H54 (cell line): ENCODE measurements at places on chromosomes 11 and 22.
A peak's percentile ranks its signal among the peaks of the same experiment; 100 is the strongest.

DNA sequence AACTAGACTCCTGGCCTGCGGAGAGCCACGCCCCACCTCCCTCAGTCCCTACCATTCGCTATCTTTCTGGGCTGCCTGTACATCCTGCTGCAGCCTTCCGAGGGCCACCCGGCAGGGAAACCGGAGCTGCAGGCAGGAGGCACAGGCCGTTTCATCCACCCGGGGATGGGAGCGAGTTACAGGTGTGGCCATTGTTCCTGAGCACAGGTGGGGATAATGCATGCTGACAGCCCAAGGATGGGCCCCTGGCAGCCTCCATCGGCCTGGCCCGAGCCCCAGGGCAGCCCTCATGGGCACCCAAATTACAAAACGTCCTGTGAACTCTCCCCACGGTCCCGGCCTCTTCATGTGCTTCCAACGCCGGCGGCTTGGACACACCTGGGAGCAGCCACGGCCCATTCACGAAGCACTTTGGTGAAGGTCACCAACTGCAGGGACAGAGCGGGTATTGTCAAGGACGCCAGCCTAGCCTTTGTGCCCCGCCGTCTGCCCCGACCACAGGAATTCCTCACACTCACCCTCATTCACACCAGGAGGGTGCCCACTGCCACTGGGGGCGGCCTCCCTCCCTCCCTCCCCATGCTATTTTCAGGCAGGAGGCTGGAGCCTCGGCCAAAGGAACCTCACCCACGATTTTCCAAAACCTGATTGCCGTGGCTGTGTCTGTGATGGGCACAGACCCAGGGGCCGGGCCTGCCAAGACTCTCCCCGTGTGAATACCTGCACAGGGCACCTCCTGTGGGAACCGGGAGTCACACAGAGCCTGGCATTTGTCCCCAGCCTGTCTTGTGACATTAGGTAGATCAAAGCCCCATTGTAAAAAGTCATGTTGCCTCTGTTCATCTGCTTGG lies 42.1 kb upstream of the MYEOV start:
- DNase-seq: no peak

- no peak for DNase-seq
These were observed 101.1 kb downstream of the GRIK4 start for GRCh38 chr11:120612513-120613263.

DNA sequence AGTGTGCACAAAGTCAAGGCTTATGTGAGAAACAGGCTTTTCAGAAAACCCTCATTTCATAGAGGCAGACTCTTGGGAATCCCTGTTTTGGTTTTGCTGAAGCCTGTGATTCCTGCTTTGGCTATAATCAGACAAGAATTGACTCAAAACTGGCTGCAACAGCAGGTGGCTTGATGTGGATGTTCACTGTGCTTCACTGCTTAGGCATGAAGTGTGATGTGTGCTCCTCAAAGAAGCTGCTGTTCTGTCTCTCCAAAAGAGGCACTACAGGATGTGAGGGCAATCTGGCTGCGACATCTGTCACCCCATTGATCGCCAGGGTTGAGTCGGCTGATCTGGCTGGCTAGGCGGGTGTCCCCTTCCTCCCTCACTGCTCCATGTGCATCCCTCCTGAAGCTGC lies 103.5 kb downstream of the C11orf58 start:
- DNase-seq: no peak

DNA sequence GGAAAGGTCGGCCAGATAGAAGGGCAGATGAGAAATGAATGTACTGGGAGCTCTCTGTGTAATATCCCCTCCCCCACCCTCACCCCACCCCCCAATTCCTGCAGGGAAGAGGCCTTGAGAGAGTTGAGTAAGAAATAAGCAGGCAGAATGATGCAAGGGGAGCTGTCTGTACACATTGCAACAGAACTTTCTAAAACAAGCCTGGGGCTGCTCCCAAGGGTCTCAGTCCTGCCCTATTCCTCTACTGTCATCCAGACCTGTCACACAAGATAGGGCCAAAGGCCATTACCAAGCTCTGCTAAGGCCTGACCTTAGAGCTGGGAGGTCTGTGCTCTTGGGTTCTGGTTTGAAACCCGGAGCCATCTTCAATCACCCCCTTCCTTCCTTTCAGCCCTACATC lies 5.7 kb upstream of the DGAT2 start:
- no peak for DNase-seq

GRCh38 chr11:67261946-67262681 lies 4.2 kb upstream of the GRK2 start:
- no peak for DNase-seq

DNA sequence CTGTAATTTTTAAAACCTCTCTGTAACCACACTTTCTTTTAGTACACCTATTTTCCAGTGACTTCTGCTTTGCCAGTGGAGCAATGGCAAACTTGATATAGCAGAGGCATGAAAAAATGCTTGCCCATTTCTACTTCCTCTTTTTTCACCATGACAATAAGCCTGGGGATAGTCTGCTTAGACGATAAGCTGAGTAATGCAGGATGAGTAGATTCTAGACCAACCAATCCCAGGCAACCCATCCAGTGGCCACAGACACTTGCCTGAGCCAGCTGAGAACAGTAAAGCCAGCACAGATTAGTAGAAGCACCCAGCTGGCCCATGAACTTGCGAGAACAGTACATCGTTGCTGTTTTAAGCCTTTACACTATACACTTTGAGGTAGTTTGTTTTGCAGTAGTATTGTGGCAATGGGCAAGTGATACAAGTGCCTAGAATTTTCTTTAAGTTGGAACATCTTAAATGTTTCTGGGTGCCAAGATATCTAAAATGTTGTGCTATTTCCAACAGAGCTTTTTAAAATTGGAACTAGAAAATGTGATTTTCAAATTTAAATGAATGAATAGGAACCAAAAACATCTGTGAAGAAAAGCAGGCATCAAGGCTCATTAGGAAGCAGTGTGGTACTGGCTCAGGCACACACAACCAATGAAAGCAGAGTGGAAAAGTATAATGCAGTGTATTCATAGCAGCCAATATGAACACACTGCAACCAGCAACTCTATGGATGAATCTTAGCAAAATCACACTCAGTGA lies 37.7 kb downstream of the DDI1 start:
- peak; percentile 0 for DNase-seq

GRCh38 chr11:16936643-16937042 lies 77.6 kb downstream of the PLEKHA7 start:
- no peak for DNase-seq

GRCh38 chr11:83302151-83302550 lies 16.0 kb upstream of the CCDC90B start:
- DNase-seq: no peak

DNA sequence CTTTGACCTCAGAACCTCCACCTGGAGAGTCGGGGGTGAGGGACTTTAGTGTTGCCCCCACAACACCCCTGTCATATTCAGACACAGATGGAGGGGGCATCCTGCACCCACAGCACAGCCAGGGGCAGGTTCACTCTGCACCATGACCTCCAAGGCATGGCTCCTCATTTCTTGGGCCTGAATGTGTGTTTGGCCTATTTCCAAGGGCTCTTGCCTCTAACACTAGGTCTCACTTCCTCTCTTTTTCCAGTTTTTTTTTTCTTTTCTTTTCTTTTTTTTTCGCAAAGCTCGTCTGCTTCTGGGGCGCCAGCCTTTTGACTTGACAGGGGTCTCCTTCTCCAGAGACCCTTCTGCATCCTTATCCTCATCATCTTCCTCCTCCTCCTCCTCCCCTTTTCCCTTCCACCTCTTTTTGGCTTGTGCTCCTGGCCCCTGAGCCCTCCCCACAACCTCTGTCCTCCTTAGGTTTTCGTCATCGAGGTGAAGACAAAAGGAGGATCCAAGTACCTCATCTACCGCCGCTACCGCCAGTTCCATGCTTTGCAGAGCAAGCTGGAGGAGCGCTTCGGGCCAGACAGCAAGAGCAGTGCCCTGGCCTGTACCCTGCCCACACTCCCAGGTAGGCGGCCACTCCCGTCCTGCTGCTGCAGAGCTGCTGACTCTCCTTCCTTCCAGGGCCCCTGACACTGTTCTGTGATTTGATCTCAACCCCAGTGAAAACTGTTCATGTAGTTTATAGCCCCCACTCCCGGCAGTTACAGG lies 3.8 kb downstream of the NCF4 start:
- no peak for DNase-seq

DNA sequence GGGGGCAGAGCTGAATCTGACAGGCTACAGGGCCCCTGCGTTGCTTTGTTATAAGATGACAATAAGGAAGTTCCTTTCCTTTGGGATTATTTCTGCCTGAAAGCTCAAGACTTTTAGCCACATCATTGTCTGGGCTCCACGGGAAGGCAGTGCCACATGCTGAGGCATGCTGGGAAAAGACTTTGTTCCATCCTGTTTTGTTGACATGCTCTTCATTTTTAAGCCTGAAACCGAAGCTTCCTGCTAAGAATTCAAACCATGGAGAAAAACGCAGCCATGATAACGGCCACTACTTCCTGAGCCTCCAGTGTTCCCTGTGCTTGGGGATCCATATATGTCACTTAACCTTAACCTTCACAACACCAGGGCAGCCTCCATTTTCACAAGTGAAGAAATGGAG lies 5.5 kb upstream of the TCF20 start:
- DNase-seq: no peak

- DNase-seq: no peak
These were observed 1155.9 kb downstream of the TBC1D22A start for GRCh38 chr22:47918276-47918921.

- no peak for DNase-seq
These were observed 53.3 kb downstream of the SMIM38 start for GRCh38 chr11:69209038-69209350.

DNA sequence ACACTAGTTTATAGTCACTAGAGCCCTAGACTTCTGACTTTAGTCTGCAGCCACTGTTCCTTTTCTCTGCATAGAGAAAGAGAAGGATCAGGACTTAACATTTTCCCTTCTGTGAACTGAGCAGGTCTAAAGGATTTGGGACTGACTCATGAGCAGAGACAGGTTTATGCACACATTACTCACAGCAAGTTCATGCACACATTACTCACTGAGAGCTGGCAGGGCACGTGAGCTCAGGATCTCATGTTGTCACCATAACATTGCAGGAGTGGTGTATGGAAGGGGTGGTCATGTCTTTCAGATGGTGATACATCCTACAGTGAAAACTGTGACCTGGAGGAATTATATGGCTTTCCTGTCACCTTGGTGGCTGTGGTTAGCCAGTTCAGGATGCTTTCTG lies 56.4 kb downstream of the CEP164 start:
- DNase-seq: peak; percentile 64

GRCh38 chr11:60206616-60207015 lies 23.7 kb upstream of the MS4A6A start:
- DNase-seq: no peak

- no peak for DNase-seq
These were observed 52.2 kb downstream of the BMAL1 start for GRCh38 chr11:13329670-13330356.

GRCh38 chr11:20458905-20459632 lies 71.6 kb downstream of the PRMT3 start:
- DNase-seq: no peak

GRCh38 chr11:83836883-83837654 lies 550.9 kb upstream of the CCDC90B start:
- DNase-seq: peak; percentile 35

DNA sequence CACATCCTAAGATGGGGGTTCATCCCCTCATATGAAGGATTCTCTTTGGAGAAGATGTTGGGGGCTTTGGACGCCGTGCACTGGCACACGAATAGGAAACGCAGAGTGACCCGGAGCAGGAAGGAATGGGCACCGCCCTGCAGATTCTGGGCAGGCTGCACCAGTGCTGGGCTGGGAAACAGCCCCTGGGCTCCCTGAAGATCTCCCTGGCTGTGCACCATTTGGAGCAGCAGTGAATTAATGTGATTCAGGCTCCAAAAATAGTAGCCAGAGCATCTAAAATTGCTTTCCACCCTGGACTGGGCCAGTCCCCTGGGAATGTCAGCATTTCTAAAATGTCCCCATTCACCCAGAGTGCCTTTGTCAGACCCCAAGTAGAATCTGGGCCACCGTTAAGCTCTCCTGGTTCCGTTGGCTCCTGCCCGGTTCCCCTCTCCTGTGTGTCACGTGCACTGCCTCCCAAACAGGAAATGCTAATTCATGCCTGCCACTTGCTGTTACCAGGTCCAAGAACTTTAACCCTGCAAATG lies 18.6 kb downstream of the IRAG1 start:
- no peak for DNase-seq

DNA sequence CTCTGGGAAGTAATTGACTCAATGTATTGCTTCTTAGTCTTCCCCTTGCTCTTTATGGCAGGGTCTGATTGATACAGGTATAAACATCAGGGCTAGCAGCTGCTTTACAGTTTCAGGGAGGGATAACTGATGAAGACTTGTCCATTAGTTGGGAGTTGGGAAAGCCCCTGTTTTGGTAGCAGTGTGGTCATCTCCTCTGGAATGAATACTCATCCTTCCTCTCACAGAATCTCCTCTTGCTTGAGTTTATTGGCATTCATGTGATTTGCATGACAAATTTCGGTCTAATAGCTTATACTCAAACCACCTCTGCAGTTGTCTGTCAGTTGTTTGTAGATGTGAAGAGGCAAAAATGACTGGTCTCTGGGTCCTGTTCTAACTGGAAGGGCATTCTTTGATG lies 79.7 kb downstream of the FAT3 start:
- no peak for DNase-seq

DNA sequence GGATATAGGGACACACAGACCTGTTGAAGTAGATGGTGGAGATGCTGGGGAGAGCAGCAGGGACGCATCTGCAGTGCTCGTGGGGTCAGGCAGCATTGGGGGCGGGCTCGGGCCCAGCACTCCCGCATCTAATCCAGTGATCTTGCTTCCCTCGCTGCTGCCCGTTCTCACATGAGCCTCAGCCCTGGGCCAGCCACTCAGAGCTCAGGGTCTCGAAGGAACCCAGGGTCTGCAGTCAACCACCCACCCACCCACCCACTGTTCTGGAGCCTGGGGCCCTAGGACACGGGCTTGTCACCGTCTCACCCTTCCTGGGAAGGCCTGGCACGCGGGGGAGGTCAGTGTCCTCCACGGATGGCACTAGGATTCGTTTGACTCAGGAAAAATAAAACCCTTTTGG lies 406.0 kb downstream of the TBC1D22A start:
- DNase-seq: no peak

GRCh38 chr11:43789700-43790443 lies 90.8 kb upstream of the ALKBH3 start:
- peak; percentile 22 for DNase-seq

DNA sequence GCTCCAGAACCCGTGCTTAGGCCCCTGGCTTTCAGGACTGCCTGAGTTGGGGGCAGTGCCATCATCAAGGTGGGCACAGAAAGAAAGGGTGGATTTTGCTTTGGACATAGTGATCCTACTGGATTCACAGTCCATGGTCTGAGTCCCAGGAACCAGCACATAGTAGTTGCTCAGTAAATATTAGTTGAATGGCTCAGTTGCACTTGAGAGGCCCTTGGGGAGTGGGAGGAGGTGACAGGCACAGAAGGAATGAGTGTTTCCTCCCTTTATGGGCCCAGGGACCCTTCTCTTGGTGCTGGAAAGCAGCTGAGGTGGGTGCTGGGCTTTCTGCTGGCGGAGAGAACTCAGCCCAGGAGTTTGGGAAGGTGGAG lies 16.6 kb downstream of the ARHGEF17 start:
- DNase-seq: no peak

- no peak for DNase-seq
These were observed 139.4 kb downstream of the SPATA19 start for GRCh38 chr11:133705873-133706272.

- DNase-seq: peak; percentile 97
These were observed 6.9 kb upstream of the GAL start for GRCh38 chr11:68677432-68677831.

GRCh38 chr11:75968021-75968625 lies 153.1 kb downstream of the UVRAG start:
- no peak for DNase-seq

- no peak for DNase-seq
These were observed 2.3 kb downstream of the CHKA start for GRCh38 chr11:68118706-68119448.

- no peak for DNase-seq
These were observed 35.8 kb upstream of the CBX6 start for GRCh38 chr22:38907767-38908166.
